NCI-H1417 (cell line): ENCODE measurements at places on chromosomes 2 and 18.

DNA sequence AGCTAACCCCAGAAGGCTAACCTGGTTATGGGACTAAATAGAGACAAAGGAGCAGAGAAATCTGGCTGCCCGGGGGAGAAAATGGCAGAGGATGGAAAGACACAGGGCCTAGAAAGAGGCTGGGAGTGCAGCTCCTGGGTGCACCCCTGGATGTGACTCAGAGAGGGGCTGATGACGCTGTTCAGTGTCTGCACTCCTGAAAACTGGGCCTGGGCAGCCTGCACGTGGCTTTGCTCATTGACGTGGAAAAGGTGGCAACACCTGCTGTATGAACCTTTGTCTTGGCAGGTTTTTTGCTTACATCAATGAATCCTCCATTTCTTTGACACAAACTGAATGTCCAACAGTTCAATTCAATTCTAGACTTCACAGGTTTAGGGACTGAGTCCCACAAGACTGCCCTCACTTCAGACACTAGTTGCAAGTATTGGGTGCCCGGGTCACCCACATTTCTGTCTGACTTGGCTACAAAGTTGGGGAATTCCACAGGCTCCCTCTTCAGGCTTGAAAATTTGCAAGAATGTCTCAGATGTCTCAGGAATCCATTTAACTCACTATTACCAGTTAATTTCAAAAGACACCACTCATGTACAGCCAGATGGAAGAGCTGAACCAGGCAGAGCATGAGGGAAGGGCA lies 47.3 kb upstream of the PUM2 start:
- no peak for DNase-seq

DNA sequence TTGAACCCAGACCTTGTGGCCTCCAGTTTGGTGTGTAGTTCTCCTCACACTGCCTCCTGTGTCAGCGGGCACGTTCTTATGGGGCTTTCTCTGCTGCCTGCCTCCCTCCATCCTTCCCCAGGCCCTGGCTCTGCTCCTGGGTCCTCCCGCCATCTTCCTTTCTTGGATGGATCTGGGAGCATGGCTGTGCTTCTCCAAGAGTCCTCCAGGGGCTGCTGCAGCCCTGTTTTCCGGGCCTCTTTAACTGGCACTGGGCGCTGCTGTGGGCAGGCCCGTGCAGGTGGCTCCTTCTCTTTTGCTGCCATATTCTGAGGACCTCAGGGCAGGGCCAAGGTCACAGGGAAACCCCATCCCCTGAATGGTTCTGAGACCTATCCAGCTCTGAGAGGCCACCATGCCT lies 17.8 kb downstream of the THNSL2 start:
- peak; percentile 10 for DNase-seq

- no peak for DNase-seq
Measured at GRCh38 chr2:55970500-55970899, 46.9 kb upstream of the EFEMP1 start.

DNA sequence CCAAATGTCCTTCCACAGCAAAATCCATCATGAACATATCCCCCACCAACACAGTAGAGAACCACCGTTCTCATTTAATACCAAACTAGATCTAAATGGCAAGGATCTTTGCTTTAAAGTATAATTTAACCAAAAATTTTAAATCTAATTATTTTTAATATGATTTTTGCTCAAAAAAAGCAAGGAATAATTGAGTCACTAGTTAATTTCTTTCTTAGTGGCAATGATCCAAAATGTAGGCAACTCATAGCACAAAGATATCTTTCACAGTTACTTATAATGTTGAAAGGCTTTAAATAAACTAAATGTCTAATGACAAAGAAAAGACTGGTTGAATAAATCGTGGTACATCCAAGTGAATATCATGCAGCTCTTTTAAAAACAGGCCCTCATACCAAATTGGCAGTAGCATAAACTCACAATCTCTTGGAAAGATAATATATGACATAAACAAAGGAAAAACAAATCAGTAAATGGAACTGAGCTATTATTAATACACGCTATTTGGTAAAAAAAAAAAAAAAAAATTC lies 20.3 kb downstream of the PTPN2 start:
- DNase-seq = no peak

DNA sequence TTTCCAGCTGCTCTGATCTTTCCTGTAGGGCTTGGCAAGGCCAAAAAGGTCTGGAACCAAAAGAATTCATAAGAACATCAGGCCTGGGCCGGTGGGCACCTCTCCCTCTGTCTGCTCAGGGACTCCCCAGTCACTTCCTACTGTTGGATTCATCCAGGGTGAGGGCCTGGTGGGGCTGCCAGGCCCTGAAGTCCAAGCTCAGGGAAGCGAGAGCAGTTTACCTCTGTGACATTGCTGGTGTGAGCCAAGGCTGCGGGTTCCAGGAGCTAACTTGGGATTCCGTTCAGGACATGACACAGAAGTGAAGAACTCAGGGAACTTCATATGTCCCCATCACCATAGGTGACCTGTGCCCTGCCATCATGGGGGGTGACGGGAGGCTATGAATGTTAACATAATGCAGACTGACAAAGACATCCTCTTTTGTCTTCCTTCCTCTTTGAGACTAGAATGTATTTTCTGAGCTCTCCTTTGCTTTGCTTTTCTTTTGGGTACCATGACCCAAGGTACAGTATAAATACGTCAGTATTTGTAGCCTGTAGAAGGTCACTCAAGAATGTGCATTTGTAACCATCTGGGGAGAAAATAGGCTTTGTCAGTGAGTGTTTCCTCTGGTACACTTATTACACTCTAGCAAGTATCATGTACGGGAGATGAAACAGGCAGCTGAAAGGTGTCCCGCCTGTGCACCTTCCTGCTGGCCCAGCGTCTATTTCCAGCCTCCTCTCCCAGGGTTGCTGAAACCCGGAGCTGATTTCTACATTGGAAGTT lies 130.5 kb upstream of the SLC1A4 start:
- no peak for DNase-seq

DNA sequence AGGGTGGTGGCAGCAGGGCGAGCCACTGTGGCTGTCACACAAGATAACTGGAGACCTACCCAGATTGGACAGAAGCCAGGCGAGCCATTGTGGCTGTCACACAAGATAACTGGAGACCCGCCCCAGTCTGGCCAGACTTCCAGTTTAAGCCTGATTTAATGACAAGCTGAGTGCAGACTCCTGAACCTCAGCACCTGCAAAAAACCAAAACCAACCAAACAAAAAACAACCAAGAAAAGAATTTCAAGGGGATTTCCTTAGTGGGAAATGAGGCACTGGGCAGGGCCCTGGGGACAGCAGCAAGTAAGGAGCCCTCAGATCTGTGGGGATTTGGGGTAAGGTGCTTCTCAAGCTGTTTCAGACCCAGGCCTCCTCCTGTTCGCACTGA lies 95.2 kb upstream of the BOD1L2 start:
- DNase-seq = no peak

DNA sequence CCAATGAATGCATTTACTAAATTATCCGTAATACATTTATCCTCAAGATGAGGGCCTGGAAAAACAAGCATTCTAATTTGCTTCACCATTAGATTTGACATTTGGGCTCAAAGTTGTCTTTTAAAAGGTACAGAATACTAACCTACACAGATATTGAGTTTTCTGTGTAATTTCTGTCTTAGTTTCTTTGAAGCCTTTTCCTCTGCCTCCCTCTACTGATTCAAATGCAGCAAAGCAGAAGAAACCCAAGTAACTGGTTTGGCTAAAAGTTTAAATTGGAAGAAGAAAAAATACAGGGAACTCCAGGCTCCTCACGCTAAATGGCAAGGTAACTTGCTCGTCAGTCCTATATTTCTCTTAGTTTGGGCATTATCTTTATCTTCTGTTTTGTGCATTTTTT lies 53.3 kb upstream of the SLC5A7 start:
- DNase-seq = no peak

GRCh38 chr2:204897561-204897960 lies 352.3 kb downstream of the PARD3B start:
- no peak for DNase-seq

DNA sequence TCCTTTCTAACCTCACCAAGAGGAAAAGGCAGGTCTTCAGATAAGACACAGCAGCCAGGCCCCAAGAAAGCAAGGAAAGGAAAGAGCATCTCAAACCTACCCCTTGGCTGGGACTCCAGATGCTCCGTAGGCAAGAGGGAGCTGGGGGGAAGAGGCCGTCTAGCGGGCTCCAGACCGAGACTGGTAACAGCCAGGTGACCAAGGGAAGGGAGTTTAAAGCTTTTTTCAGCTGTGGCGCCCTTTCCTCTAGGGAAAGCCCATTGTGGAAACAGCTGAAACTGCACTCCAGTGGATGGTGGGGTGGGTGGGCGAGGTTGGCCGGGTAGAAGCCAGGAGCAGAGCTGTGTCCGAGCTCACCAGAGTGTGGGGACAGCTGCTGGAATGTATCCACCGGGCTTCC lies 180.4 kb downstream of the KLHL29 start:
- DNase-seq = no peak

- no peak for DNase-seq
Measured at GRCh38 chr2:42228101-42228500, 58.9 kb downstream of the EML4 start.

DNA sequence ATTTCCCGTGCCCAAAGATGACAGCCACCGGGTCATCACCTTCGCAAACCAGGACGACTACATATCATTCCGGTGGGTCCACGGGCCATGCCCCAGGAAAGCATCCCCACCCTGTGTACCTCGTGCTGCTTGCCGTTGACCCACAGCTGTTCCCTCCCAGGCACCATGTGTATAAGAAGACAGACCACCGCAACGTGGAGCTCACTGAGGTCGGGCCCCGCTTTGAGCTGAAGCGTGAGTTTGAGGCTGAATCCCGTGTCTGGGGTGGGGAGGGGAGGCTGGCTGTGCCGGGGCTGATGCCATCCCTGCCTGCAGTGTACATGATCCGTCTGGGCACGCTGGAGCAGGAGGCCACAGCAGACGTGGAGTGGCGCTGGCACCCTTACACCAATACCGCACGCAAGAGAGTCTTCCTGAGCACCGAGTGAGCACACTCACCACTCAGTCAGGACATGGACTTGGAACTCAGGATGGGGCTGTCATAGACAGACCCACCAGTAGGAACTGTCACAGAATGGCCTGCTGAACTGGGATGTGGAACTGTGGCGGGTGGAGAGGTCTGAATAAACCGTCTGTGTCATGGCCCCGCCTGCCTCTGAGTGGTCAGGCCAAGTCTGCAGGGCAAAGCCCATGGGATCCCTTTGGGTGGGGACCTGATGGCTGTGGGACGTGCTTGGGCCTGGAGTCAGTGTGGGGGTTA lies 3.5 kb downstream of the IMP4 start:
- no peak for DNase-seq

- no peak for DNase-seq
Measured at GRCh38 chr18:32769586-32770053, 3.2 kb downstream of the KLHL14 start.

- DNase-seq = no peak
Measured at GRCh38 chr2:99476629-99477028, 13.2 kb downstream of the REV1 start.

DNA sequence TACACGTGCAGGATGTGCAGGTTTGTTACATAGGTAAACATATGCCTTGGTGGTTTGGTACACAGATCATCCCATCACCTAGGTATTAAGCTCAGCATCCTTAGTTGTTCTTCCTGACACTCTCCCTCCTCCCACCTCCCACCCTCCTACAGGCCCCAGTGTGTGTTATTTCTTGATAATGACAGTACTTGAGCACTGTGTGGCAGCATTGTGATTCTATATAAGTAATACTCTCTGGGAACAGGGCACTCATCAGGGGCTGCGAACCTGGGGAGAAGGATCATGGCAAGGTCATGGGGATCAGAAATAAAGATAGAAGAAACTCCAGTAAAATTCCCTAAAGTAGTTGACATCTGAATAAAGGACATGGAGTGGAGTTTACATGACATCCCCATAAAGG lies 1256.2 kb upstream of the CRIM1 start:
- no peak for DNase-seq

GRCh38 chr2:32688541-32688940 lies 60.7 kb downstream of the TTC27 start:
- no peak for DNase-seq
